ENCODE measurements at places on chromosomes 11 and 22.

GRCh38 chr11:45264839-45265515, 21.2 kb downstream of the SYT13 start:
- DNase-seq: no peak

GRCh38 chr11:223026-223789, 12.9 kb downstream of the SIRT3 start:
- no peak for DNase-seq

DNA sequence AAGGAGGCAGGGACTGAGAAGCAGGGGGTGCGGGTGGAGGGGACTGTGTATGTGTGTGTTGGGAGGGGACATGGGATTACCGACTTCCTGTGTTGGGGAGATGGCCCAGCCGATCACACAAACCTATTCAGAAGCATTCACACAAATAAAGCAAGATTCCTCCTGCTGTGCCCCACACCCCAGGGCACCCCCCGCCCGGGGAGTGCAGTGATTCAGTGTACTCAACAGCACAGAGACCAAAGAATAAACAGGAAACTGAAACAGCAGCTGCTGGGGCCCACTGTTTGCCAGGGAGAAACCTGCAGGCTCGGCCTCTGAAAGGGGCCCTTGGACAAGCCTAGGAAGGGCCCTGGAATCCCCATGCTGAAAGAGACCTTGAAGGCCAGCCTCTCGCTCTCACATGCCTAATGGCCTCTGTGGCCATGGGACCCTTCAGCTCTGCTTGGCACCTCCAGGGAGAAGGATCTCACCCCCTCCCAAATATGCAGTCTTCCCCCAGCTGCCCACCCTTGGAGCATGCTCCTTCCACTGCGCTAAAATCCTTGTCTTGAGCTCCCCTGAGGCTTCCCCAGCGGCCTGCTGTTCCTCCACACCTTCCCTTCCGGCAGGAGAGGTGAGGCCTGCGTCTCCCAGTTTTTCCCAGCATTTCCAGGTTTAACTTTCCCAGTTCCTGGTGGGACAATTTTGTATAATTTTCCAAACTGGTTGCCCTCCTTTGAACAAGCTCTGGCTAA, 72.9 kb downstream of the CSNK2A3 start:
- DNase-seq: no peak

DNA sequence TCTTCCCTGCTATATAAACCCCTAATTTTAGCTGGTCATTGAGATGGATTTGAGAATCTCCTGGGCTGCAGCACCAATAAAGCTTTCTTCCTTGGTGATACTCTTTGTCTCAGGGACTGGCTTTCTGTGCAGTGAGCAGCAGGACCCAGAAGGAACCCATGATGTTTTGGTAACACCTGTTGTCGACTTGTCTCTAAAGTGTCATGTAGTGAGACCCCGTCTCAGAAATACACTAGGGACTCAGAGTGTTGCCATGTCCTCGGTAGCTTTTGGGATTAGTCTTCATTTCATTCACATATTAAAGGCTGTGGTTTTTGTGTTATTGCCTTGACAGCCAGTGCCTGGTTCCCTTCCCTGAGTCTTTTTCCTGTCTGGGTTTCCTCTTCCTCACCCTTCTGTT, 1078.7 kb downstream of the TBC1D22A start:
- DNase-seq: no peak

GRCh38 chr22:35266277-35266676, 9.0 kb downstream of the HMGXB4 start:
- DNase-seq: no peak

- no peak for DNase-seq
Observed at GRCh38 chr22:49951986-49952896, 8.3 kb upstream of the PIM3 start.

DNA sequence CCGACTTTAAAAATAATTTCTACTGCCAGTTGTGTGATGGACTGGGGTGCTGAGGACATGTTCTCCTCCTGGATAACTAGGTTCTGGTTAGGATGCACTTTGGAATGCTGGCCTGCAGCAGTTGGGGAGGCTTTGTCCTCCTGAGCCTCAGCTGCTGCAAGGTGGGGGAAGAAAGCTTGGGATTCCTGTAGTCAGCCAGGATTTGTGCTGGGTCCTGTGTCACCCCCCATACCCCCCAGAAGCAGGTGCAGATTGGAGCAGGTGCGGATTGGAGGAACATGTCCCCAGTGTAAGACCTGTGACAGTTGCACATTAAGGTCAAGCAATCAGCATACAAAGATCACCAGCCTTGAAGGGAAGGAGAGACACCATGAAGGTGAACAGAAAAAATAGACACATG, 51.1 kb downstream of the MED15 start:
- no peak for DNase-seq

- no peak for DNase-seq
Observed at GRCh38 chr11:35893796-35894475, 49.9 kb upstream of the LDLRAD3 start.

DNA sequence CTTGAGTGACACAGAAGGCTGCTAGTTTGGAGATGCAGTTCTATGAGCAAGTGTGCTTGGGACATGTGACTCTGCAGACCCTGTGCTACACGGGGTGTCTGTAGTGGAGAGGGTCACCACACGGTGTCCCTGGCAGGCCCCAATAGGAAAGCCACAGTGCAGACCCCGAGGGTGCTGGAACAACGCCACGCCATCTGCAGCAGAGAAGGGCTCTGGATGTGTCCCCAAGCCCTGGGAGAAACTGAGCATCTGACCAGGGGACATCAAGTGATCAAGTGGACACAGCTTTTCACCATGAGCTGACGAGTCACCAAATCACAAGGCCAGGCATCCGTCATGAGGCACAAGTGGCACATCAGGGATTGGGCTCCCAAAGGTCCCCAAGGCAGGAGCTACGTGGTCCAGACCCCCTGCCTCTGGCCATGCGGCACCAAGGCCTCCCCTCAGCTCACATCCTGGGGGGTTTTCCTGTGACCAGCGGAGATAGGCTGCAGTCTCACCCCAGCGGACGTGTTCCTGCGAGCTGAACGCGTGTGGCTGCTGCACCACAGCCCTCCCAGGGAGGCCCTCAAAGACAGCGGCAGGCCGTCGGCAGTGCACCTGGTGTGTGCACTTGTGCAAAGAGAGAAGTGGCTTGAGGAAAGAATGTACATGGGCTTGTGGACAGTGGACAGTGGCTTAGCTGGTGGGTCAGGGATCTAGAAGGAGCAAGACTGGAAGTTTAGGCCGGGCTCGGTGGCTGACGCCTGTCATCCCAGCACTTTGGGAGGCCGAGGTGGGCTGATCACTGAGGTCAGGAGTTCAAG, 96.7 kb downstream of the RPS6KA4 start:
- no peak for DNase-seq

DNA sequence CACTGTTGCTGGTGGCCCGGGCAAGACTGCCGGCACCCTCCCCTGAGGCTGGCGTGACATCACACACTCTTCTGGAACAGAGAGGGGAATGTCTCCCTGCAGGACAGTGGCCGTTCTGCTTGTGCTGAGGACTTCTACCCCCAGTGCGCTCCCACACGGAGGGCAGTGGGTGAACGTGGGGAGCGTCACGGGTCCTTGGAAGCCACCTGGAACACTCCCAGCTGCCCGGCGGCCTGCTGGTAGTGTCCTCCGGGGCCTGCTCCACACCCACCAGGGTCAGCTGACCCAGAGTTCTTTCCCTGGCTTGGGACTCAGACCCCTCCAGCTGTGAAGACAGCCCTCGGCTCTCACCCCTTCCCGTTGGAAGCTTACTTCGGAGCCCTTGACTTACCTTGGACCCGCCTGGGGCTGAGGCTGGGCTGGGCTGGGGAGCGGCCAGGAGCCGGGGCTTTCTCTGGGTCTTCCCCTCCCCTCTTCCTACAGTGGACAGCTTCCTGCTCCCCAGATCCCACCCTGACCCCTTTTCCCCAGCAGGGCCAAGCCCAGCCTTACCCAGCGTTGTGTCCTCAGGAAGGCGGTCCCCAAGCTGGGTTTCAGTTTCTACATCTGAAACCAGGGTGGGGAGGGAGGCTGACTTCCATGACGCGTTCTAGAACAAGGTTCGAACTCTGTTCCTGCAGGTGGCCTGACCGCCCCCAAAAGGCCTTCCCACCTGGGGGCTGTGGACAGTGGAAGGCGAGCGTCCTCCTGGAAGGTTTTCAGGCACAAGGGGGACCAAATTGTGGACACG, 14.8 kb upstream of the GAL start:
- DNase-seq: no peak
